ENCODE measurements at places on chromosomes 6 and 20.

GRCh38 chr6:142624978-142625715 lies 319.8 kb downstream of the HIVEP2 start:
- no peak for DNase-seq

DNA sequence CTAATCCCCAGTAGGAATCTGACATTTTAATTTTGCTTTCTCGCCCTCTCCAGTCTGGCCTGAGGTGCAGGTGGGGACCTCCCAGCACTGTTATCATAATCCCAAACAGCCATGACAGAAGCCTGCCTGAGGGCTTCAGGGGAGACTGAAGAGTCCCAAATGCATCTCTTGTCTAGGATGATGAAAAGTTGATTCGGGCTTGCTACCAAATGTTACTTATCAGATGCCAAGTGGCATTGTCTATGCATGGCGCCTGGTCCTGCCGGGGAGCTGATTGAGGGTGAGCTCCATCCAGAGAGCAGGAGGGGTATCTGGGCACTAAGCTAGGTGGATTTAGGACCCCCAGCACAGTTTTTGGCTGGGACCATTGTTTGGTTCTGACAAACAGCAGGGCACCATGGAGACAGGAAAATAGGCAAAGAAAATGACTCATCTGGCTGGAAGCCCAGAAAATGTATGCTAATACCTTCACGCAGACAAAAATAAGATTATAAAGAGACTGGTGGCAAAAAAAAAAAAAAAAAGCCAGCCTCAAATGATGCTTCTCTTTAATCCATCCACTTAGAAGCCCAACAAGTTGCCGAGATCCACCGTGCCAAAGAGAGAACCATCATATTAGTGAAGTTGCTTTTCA lies 513.7 kb upstream of the SULF2 start:
- DNase-seq, result no peak

DNA sequence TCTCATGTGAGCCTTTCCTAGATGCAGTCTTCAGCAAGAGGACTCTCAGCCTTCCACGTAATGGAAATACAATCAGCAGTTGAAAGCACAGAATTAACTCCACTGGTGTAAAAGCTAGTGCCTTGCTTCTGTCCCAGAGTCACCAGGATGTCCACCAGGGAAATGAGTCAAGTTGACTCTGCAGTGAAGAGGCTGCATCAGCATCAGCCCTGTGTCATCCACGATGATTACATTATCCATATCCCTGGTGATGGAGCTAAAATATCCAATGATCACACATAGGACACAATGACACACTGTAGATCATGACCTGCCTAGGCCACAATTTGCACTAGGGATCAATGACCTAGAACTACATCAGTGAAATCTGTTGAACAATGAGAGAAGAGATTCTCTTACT lies 262.4 kb downstream of the ERMARD start:
- no peak for DNase-seq

DNA sequence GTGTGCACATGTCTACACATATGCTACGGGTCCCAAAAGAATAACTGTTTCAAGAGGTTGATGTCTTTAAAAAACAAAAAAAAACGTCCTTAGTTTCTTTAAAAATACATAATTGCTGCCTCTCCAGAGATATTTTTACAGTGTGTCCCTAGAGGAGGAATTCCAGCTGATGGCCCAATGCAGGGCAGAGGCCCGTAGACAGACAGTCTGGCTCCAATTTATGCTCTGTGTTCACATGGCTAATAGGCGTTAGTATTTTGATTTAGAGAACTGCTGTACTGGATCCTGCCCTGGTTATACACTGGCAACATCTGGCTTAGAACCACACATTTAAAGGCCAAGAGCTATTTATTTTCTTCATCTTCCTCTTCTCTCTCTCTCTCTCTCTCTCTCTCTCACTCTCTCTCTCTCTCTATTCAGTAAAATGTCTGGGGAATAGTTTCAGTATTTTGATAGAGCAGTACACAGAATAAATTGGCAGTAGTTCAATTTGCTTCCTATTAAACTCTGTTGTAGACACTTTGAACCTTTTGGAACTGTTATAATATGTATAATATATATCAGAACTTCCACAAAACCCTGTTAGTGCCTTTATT lies 260.6 kb downstream of the EYA4 start:
- no peak for DNase-seq

DNA sequence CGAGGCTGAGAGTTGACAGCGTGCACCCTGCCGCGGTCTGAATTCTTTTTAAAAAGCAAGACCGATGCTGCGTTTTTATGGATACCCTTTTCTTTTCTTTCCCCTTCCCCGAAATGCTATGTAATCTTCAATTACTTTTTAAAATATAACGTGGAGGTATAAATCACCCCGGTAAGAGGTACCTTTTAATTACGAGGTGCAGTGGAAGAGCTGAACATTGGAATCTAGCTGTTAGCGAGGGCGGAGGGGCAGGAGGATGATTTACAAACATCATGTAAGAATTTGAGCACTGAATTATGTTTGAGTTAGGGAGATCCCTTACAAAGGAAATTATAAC lies 1.2 kb downstream of the EYA2 start:
- DNase-seq, result no peak

GRCh38 chr6:157552081-157552747 lies 171.2 kb downstream of the ZDHHC14 start:
- DNase-seq, result no peak

GRCh38 chr20:17344790-17345189 lies 118.0 kb downstream of the PCSK2 start:
- DNase-seq, result no peak

DNA sequence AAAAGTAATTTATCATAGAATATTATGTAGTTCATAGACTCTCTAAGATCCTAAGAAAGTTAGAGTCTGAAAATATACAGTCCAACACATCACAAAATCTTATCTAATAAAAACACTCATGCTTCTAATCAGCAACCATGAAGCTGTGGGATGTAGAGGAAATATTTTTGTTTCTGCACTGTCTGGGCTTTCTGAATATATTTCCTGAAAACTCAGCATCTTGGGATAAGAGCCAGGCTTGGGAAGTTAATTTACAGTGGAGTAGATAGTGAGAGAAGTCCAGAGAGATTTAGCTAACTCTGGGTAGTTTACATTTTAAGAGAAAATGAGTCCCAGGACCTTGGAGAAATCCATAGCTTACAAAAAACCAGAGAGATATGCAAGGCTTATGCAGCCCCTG lies 150.4 kb upstream of the BMP5 start:
- no peak for DNase-seq

- DNase-seq, result peak; percentile 91
Observed at GRCh38 chr6:3162565-3163247, 5.4 kb upstream of the TUBB2A start.

GRCh38 chr6:41344876-41345275 lies 9.5 kb downstream of the NCR2 start:
- DNase-seq, result no peak

DNA sequence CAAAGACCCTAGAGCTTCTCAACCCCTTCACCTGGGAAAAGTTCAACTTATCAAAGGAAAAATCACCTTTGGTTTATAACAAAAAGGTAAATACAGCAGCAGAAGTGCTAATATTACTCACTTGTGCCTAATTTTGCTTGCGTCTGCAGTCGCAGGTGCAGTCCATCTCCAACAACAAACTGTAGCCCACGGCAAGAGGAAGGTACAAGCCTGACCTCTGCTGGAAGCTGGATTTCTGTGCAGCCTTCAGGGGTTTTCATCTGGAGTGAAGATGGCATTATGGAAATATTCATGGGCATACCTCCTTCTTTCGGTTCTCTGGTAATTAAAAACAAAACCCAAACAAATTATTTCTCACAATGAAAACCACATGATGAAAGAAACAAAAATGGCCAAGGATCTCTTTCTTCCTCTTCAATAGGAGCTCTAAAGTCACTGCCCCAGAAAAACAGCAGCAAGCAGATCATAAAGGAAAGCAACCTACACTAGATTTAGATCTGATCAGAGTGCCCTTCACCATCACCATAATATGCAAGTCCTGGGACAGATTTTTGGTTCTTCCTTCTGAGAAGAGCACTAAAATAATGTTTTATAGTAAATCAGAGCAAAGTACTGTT lies 7.8 kb downstream of the UBE3D start:
- DNase-seq, result peak; percentile 63

DNA sequence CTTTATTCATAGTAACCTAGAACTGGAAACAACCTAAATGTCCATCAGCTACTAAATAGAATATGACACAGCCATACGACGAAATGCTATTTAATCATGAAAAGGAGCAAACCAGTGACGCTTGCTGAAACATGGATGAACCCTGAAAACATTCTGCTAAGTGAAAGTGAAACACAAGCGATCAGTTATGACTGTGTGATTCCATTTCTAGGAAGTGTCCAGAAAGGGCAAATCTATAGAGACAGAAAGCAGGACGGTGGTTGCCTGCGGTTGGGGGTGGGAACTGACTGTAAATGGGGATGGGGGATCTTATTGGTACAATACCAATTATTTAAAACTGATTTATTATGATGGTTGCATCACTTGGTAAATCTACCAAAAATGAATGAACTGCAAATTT lies 126.8 kb downstream of the IPCEF1 start:
- no peak for DNase-seq

DNA sequence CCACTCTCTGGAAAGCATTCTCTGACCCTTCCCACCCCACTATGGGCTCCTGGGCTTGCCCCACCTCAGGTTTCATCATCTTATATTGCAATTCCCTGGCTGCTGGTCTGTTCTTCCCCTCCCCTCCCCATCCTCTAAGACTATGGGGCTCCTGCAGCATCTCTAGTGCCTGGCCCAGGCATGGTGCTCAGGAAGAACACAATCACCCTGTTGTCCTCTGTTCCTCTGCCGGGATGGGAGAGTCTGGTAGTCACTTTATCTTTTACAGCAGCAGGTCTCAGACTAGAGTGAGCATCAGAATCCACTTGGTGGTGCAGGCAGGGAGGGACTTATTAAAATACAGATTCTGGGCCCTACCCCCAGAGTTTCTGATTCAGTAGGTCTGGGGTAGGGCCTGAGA lies 5.0 kb upstream of the LPIN3 start:
- no peak for DNase-seq

- DNase-seq, result no peak
Observed at GRCh38 chr20:63529861-63530787, 7.1 kb downstream of the PTK6 start.
